ENCODE measurements at places on chromosomes 5 and 9.
A peak's percentile ranks its signal among the peaks of the same experiment; 100 is the strongest.

DNA sequence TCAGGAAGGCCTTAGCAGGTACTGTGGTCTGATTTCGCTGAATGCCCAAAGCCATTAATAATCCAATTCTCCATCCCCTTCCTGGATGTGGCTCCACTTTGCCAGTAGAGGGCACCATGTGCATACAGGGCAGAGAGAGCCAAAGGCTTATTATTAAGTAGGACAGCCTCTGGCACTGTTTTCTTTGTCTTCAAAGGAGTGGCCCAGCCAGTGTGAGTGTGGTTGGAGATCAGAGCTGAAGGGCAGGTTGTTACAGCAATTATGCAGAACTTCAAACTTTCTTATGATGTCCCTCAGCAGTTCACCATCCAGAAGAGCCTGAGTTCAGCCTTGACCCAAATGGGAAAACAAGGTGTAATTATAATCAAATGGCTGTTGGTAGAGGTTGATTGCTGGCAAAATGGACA lies 38.6 kb upstream of the CEMIP2 start:
- DNase-seq = peak; percentile 52

GRCh38 chr9:130911254-130912049 lies 14.8 kb upstream of the QRFP start:
- DNase-seq = no peak

DNA sequence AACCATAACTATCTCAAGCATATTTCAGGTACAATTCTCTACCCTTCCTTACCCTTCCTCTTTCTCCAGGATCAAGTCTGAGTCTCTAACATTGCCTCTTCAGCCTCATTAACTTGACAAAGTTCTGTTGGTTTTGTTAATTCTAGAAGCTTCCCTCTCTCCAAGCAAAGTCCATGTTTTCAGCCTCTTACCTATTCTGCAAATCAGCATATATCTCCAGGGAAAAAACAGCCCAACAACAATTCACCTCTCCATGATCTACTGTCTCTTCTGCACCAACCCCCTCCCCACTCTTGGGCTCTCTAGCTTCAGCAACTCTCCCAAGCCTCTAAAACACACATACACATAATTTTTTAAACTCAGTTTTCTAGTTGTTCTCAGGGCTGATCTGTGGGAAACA lies 72.2 kb downstream of the LIX1 start:
- DNase-seq = no peak

DNA sequence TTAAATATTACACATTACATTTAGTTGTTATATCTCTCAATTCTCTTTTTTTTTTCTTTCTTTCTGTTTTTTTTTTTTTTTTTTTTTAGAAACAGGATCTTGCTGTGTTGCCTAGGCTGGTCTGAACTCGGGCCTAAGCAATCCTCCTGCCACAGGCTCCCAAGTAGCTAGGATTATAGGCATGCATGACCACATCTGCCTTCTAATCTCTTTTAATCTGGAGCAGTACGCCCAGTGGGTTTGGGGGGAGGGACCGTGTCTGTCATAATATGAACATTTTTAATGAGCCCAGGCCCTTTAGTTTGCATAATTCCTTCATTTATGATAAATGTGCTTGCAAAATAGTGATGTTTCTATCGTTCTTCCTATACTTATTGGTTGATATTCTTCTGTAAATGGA lies 10.3 kb downstream of the RHOBTB3 start:
- no peak for DNase-seq

- DNase-seq = no peak
Observed at GRCh38 chr5:32449262-32449661, 4.7 kb upstream of the ZFR start.

DNA sequence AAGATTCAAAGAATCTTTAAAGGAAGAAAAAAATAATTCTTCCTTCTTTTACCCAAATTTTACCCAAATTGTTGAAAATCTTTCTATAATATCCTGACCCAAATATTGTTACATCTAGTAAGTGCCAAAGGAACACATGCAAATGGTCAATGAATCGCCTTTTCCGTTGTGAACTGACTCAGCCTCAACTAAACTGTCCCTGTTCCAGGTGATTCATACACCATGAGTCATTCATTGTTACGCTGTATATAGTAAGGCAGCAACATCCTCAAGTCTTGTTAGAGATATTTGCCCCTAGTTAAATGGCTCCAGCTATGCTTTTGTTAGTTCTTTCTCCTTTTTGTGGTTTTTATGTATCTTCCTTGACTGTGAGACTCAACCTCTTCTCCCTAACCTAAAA lies 9.7 kb downstream of the PTGER4 start:
- peak; percentile 48 for DNase-seq

DNA sequence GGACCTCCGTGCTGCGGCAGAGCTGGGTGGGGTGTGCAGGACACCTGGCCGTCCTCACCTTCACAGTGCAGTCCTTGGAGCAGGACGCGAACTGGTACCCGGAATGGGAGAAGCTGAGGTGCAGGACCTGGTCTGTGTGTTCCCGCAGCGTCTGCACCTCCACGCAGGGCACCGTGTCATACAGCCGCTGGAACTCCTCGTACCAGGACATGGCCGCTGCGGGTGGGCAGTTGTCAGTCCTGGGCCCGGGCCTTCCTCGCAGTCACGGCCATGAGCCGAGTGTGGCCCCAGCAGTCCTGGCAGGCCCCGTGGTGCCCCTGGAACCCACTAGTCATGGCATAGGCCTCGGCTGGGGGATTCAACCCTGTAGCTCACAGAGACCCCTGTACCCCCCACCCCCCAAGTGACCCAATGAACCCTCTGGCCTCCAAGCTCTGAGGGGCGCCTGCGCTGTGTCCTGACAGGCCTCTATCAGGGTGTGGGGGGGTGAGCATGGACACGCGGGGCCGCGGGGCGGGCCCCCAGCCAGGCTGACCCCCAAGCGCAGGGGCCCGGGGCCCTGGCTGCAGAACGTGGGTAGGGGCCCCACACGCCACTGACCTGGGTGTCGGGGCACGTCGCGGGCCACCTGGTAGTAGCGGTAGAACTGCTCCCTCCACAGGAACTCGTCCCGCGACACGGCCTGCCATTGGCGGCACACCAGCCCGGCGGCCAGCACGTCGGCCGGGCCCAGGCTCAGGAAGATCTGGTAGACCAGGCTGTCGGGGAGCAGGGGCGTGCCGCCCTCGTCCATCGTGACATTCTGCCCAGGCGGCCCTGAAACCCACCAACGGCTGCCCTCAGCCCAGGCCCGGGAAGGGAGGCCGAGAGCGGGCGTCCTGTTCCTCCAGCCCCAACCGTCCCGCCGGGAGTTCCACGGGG lies 987 bp downstream of the FBXW5 start:
- DNase-seq = no peak

DNA sequence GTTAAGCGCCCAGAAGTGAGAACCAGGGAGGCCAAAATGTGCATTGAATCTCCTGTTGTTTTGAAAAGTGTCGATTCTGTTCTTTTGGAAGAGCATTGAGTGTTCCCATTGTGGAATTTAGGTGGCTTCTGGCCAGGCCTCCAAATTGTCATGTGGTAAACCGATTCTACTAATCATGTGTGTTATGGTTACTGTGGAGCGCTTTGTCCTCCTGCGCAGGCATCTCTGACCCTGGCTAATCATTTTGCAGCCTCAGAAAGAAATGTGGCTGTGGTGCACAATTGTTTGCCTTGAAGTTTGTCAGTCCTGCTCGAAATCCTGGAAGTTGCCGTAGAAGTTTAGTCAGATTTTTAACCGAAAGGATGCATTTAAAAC lies 121.3 kb downstream of the RASGRF2 start:
- no peak for DNase-seq

DNA sequence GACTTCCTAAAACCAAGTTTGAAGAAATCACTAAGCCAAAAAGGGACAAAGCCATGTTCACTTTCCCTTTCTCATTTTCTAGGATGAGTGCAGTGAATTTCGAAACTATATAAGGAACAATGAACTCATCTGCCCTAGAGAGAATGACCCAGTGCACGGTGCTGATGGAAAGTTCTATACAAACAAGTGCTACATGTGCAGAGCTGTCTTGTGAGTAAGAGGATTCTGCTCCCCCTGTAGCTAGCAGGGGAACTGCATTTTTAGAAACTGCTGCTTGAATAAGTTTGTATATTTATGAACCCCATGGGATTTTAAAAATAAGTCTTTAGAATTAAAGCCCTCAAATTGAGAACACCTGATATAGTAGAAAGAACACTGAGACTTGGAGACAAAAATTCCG lies 42.7 kb upstream of the SPINK14 start:
- no peak for DNase-seq

- no peak for DNase-seq
Observed at GRCh38 chr9:20526500-20527319, 95.6 kb downstream of the MLLT3 start.

DNA sequence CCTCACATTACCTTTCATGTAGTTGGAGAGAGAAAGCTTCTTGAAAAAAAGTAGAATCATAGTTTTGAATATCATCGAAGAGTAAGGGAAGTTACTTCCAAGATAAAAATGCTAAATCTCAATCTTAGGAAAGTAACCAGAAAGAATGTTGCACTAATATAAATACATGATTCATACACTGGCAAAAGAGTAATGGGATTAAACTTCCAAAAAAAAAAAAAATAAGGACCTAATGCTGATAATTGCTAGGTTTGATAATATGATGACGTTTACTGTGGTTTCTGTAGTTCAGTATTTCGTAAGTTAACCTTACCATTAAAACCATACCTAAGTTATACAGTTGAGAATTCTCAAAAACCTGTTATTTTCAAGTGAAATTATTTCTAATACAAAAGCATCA lies 573.8 kb upstream of the CDH9 start:
- no peak for DNase-seq

GRCh38 chr5:142063878-142064331 lies 44.7 kb upstream of the NDFIP1 start:
- no peak for DNase-seq

DNA sequence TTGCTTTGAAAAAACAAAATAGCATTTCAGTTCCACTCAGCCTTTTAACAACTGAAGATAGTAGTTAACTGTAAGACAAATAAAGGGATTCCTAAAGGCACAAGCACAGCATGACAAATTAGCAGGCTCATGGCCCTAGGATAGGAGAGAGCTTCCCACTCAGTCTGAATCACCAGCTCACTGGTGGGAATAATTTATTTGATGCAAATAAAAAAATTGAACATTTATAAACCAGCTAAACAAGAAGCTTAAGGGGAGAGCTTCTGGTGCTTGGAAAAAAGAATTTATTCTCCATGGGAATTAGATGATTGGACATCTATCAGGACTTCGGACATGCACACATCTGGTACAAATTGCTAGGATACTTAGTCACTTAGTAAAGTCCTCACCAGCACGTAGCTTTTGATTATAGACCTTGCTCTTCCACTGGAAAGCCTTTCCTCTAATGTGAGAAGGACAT lies 294.1 kb upstream of the TNC start:
- DNase-seq = no peak

- no peak for DNase-seq
Observed at GRCh38 chr9:93911801-93912554, 43.2 kb downstream of the BARX1 start.

DNA sequence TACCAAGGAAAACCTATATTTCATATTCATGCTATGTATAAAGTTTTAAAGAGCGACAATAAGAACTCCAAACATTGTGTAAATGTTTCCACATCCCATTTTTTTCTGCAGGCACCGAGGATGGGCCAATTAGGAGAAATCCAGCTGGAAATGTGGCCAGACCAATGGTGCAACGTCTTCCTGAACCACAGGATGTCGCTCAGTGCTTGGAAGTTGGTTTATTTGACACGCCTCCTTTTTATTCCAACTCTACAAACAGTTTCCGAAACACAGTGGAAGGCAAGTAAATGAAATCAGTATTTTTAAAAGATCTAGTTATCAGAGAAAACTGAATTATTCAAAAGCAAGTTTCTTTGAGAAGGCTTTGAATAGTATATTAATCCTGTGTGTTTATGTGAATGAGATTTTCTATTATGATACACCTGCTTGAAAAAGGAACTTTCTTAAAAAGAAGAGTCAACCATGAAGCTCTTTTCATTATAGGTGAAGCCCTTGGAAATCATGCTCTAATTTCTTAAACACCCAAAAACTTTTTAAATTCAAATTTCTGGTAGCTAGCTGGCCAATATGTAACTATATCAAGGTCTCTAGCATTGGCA lies 9.1 kb downstream of the TYRP1 start:
- no peak for DNase-seq

- no peak for DNase-seq
Observed at GRCh38 chr5:140355546-140355945, 4.4 kb upstream of the SLC4A9 start.

DNA sequence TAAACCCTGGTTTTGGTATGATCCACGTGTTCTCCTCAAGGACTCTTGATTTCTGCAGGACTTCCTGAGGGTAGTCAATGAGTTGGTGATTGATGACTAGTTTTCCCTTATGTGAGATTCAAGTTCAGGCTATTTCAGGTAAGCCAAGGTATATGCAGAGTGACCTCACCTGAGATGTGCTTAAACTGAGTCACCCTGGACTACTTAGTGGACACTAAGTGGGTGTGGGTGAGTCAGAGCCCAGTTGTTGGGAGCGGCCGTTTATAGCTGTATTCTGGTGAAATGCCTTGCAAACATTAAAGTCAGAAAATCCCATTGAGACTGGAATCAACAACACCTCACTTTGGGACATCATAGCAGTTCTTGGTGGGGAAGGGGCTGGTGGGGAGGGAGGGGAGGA lies 62.9 kb downstream of the SLC28A3 start:
- DNase-seq = no peak

DNA sequence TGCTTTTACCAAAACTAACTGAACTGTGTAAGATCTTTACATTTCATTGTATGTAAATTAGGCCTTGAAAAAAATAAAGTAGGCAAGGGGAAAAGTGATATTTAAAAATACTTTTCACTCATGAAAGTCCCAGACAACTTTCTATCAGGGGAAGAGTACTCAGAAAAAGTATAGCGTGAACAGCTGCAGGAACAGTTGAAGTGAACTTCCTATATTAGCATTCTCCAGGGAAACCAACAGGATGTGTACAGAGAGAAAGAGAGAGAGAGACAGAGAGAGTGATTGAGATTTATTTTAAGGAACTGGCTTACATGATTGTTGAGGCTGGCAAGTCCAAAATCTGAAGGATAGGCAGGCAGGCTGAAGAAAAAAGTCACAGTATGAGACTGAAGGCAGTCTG lies 42.0 kb downstream of the ERMP1 start:
- no peak for DNase-seq

DNA sequence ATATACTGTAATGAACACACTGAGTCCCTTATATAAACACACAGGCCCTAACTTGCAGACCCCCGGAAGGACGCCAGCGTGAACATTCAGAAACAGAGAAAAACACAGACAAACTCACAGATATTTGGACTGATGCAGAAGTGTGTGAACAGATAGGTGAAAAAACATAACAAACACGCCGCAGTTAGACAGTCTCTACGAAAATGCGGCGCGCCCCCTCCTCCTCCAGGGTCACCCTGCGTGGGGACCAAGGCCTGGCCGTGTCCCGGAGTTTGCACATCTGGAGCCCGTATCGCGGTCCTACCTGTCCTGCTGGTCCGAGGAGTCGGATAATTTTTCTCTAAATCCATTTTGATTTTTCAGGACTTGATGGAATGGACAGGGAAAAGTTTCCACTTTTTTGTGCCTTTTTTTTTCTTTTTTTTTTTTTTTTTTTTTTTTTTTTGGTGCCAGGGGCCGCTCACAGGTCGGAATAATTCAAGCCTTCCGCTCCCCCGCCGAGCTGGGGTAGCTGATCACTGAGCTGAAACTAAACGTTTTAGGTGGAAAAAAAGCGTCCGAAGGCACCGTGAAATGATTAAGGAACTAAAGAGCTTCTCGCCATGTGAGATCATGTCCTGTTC lies at the start of gene PAX5:
TSS of gene PAX5 (minus strand) at position 587 of the 623 bp plus-strand sequence. CDS start at position 350, 237 bp downstream.
- DNase-seq = no peak
